ENCODE measurements at places on chromosomes 16 and 17.

DNA sequence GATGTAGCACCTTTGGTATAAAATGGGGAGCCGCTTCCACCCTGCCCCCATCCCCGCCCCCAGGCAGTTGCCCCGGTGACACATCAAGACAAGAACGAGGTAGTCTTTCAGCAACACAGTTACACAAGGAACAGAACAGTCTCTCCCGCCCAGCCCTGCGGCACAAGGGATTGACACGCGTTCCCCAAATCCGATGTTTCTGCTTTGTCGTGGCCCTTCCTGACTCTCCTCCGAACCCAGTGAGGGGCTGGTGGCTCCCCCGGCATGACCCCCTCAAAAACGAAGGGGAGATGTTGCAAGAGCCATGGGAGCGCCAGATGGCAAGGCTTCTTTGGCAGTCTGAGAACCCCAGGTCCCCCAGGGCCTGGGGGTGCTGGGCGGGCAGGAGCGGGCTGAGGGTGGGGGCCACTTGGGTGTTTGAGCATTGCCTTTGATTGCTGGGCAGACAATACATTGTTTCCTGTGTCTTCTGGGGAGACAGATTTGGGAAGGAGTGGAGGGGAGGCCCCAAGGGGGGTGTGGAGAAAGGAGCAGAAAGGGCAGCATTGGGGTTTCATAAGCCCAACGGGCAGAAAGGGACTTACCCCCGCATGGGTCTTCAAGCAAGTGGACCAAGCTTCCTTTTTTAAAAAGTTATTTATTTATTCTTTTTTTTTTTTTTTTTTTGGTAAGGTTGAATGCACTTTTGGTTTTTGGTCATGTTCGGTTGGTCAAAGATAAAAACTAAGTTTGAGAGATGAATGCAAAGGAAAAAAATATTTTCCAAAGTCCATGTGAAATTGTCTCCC lies 16.6 kb downstream of the COL1A1 start:
- no peak for DNase-seq

DNA sequence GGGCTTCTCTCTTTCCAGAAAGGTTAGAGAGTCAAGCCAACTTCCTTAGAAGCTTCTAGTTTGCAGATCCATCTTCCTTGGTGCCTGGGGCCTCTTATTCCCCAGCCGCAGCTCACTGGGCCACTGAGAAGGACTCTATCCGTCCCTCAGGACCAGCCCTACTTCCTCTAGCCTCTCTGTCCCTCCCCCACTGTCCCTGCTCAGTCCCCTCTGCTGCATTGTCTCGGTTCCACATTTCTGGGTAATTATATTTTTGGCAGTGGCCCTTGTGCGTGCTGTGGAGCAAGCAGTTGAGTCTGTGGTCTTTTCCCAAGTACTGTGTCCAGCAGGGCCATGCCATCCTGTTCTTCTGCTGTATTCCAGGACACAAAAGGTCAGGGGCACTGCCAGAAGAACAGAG lies 17.8 kb downstream of the IRX3 start:
- no peak for DNase-seq

DNA sequence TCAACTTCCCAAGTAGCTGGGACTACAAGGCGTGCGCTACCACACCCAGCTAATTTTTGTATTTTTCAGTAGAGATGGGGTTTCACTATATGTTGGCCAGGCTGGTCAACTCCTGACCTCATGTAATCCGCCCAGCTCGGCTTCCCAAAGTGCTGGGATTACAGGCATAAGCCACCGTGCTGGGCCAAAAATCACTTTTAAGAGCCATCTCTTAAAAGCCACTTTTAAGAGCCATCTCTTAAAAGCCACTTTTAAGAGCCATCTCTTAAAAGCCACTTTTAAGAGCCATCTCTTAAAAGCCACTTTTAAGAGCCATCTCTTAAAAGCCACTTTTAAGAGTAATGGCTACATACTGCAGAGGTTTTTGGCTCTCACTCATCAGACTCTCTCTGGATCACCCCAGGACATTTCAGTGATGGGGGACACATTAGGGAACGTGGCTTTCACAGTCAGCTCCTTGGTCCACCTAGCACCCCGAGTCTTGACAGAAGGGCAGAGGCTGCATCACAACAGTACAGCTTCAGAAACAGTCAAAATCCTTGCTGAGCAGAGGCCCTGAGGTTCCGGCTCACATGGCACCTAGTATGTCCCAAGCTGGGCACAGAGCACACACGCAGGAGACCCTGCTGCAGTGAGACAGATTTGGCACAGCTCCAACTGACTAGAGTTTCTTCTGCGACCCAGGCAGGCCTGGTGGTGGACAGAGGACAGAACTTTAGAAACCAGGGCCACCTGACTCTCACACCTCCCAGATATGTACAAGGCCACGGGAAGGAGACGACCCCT lies 23.6 kb downstream of the RANBP10 start:
- no peak for DNase-seq

- no peak for DNase-seq
These were observed 81.3 kb downstream of the COX10 start for GRCh38 chr17:14150619-14151018.

DNA sequence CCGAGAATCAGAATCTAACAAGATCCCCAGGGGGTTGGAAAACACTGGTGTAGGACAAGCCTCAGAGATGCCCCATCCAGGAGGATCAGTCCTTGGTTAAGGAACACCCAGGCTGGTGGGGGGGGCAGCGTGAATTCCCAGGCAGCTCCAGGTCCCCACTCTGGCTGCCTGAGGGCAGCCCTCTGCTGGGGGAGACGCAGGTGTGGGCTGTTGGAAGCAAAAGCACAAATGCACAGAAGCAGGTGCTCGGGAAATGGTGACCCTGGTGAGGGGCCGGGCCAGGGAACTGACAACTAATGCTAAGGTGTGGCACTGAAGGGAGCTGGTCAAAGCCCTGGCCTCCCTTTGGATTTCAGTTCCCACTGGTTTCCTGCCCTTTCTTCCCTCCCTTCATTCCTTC lies 140.8 kb upstream of the CDH5 start:
- DNase-seq: no peak

DNA sequence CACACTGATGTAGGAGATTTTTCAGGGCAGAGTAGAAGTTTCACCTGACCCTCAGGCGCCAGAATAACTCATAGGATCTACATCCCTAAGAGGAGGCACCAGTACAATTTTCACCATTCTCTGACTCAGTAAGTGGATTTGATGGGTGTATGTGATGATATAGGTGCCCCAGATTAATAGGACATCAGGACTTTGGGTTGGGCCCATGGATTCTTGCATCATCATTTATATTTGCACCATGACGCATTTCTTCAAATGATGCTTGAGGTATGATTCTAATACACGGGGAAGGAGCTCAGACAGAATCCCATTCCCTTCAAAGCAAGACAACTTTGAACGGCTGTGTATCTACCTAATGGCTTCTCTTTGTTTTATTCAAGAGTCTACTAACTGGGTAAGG lies 173.2 kb downstream of the TMEM114 start:
- no peak for DNase-seq

DNA sequence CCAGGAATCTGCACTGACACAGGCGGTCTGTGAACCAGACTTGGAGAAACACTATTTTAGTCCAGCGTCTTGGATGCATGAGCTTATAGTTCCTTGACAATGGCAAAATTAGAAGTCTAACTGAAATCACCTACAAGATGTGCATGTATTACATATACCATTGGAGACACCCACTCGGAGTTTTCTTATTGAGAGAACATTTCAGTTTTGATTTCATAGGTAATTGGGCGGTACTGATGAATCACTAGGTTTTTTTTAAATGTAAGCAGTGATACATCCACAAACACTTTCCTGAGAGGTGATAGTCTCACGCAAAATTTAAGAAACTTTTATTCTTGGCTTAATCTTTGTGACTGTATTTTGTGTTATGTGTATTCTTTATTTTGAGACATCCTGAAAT lies 69.8 kb downstream of the PRKCA start:
- DNase-seq: no peak

- DNase-seq: no peak
These were observed 29.7 kb downstream of the CDK5R1 start for GRCh38 chr17:32516450-32516849.

GRCh38 chr17:71628306-71628705 lies 492.5 kb upstream of the SOX9 start:
- DNase-seq: no peak

DNA sequence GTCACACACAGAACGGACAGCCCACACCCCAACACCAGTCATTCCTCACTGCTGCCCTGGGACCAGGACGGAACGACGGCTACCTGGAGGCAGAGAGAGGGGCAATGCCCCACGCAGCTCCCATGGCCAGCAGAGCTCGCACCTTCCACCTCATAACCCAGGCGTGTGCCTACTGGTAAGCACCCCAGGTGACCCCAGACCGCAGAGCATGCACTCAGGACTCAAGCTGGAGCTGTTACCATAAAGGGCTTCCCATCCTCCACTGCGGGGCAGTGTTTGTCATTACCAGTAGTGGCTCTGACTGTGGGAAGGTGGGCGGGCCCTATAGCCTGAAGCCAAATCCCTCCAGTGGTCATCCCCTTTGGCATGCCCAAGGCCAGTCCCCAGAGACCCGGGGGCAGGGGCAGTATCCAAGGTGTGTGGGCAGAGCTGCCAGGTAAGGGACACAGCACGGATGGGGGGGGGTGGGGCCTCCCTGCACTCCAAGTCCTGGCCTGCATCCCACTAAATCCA lies 4.7 kb upstream of the BCAR1 start:
- DNase-seq: no peak

- DNase-seq: no peak
These were observed 24.1 kb downstream of the JUP start for GRCh38 chr17:41762391-41762790.

- DNase-seq: no peak
These were observed 29.2 kb upstream of the BEAN1 start for GRCh38 chr16:66397736-66398433.

DNA sequence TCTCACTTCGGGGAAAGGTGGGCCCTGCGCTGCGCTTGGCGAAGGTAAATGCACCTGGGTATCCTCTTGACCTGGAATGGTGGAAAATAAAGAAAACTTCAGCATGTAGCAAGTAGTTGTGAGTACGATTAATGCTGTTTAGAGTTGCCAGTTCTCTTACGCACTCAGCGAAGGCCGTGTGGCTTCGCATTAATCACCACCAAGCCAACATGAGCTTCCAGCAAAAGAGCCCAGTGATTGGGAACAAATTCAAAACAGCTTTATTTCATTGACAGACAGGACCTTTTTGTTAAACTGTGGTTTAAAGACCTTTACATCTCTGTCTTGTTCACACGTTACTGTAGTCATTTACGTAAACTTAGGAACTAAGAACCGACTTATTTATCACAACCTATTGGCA lies 531.4 kb downstream of the MAF start:
- DNase-seq: no peak

DNA sequence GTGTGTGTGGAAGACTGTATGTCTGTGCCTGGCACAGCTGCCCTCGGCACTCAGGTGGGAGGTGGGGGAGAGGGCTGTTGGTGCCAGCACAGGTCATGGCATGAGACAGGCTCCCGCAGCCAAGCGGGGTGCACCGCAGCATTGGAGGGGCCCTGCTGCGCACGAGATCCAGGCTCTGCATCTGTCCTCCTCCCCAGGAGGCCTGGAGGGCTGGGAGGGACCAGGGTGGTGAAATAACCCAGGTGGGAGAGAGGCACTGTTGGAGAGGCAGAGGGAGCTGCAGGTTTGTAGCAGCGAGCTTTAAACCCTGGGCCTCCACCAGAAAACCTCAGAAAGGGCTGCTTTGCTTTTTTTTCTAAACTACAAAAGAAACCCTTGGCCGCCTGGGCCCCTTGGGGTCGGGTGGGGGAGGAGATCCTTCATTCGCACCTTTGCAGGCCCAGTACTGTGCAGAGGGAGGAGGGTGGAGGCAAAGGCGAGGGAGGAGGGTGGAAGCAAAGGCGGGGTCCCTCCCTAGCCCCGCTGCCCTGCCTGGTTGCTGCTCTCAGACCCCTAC lies 241.7 kb downstream of the SEC14L1 start:
- no peak for DNase-seq

- no peak for DNase-seq
These were observed 24.3 kb upstream of the MLKL start for GRCh38 chr16:74724820-74725549.

- no peak for DNase-seq
These were observed 221.0 kb downstream of the CCDC182 start for GRCh38 chr17:57523926-57524632.

DNA sequence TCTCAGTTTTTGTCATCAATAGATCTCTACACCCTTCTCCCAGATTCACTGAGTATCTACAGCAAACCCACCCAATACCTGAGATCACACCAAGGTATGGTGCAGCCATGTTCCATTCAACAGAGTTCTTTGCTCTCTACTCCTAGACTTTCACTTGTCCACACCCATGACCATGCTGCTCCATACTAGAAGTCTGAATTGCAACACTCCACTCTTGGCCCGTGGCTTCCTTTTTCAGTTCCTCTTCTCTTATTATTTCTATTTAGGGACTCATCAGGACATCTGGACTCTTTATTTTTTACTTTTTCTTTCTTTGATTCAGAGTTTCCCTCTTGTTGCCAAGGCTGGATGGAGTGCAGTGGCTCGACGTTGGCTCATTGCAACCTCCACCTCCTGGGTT lies 37.1 kb downstream of the YWHAE start:
- DNase-seq: no peak

DNA sequence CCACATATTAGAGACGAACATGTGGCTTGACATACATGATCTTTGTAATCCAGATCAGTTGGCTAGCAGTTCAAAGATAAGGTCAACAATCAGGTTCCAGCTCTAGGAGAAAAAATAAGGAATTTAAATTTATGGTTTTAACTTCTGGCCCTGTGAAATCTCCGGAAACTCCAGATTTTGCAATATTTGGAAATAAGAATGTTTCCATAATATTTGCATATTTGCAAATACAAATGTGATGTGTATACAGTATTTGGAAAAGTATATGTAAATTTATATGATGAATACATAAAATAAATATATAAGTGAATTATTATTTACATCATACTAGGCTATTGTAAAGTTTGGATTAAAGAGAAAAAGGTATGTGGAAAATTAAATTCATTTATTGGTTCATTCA lies 97.1 kb downstream of the KCNJ2 start:
- no peak for DNase-seq

- DNase-seq: no peak
These were observed 1.5 kb upstream of the KRTAP3-1 start for GRCh38 chr17:41010441-41010840.

DNA sequence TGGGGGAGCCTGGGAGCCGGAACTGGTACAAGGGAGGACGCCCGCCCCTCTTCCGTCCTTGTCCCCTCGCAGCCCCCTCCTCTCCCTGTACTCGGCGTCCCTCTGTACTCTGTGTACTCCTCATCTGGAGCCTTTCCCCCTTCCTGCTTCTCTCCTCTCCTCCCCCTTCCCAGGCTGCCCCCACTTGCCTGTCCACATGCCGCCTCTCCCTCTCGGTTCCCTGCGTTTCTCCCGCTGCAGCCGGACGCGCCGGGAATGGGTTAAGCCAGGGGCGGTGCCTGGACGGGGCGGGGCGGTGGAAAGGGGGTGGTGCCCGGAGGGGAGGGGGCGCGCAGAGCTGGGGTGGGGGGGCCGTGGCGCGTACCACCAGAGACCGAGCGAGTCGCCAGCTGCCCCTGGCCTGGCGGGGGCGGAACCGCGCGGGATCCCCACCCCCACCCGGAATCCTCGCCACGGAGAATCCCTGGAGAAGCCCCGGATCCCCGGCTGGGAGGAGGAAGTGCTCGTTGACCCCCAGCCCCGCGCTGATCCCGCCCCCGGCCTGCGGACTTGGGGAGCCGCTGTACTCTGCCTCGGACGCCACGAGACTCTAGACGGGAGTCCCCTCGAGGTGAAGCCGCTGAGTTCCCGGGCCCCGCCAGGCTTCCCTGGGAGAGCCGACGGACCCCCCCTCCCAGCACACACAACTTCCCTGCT lies 22.6 kb downstream of the GJD3 start:
- DNase-seq: no peak

GRCh38 chr17:1785930-1786329 lies 24.1 kb downstream of the SERPINF1 start:
- DNase-seq: no peak
